ENCODE measurements at places on chromosomes 3 and 15.

- no peak for DNase-seq
These were observed 235.1 kb downstream of the UACA start for GRCh38 chr15:70528270-70528706.

- no peak for DNase-seq
These were observed 28.0 kb downstream of the RFTN1 start for GRCh38 chr3:16485395-16485992.

GRCh38 chr3:171223396-171223795, 196.9 kb upstream of the SLC2A2 start:
- no peak for DNase-seq

DNA sequence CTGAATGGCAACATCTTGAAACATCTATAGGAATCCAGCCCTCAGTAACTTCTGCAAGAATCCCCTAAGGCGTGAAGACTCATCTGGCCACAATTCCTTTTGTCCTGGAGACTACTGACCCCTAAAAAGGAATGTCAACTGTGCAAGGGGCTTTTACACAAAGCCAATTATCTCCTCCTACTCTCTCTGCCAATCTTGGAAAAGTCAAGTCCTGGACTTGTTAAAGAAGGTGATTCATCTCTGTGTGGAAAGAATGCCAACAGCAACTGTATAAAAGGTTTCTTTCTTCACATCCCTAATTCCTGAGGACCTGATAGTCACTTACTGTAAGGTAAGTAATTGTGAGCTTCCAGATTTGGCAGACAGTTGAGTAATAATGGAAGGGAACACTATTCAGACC, 22.3 kb downstream of the THRB start:
- no peak for DNase-seq

DNA sequence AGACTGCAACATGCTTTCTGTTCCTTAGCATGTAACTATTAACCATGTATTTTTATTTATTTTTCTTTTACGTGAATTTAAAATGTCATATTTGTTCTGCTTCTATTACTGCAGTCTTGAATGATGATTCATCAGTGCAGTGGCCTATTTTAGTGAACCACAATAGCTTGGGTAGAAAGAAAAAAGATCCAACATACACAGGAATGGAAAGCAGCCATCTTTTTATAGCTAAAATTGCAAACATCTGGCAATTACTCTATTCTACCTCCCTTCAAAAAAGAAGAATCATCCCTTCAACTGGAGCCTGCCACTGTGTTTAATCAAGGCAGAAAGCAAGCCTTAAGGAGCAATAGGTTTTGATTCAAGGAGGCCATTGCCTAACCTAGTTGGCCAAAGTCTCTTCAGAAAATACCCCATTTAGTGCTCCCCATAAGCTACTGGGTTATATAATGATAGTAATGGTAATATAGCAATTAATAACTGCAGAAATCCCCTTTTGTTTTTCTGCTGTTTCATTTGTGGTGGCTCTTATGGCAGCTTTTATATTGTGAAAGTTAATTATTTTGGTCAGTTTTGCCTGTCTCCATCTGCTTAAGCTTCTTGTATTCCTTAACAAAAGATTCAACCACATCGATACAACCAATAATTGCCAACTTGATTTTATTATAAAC, 267.3 kb downstream of the LPP start:
- DNase-seq: no peak

DNA sequence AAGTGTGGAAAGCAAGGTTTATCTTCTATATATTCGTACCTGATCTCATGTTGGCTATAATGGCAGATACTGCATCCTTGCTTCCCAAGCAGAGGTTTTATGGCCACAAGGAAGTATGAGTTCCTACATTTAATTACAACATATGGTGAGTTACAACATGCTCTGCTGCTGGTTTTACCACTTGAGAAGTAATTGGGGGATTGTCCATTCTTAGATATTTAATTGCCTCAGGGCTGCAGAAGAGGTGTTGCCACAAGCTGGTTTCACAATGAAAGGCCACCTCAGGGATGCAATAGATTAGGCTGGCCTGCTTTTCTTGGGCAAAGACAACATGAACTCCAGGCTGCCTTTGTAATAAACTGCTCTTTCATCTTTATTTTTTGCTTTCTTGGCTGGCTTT, 48.6 kb downstream of the RAP2B start:
- DNase-seq: no peak

DNA sequence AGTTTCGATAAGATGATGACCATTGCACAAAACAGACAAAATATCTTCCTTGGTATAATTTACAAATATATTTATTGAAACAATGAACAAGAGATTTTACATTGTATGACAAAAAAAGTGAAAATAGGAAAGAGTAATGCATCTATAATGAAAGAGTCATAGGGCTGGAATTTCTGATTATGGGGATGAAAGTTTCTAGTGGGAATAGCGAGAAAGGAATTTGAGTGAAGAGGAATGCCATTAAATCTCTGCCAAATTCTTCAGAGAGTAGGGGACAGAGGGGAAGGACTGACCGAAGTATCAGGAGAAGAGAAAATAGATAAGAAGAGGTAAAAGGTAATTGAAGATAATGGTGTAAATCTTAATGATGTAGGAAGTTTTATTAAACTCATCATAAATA, 125.4 kb downstream of the VGLL3 start:
- DNase-seq: no peak

GRCh38 chr3:64138046-64138445, 87.2 kb downstream of the PRICKLE2 start:
- no peak for DNase-seq

GRCh38 chr3:156024904-156025533, 95.4 kb upstream of the KCNAB1 start:
- DNase-seq: no peak

- DNase-seq: no peak
These were observed 27.7 kb upstream of the LPP start for GRCh38 chr3:188126276-188126675.

GRCh38 chr3:119978554-119979208, 115.6 kb downstream of the GSK3B start:
- DNase-seq: no peak

DNA sequence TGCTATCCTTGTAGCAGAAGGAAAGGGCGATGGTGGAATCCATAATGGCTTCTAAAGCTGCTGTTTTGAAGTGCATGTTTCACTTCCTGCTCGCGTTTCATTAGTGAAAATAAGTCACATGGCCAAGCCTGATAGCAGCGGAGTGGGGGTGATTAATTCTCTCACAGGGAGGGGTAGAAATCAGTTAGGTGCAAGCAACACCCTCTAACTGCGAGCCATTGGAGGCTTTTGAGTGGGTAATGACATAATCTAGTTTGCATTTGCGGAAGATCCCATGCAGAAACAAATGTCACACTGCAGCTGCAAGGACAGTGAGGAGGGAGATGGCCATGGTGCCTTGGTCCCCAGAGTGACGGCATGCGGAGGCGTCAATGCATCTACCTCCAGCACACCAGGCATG, 41.1 kb downstream of the CACNA2D3 start:
- no peak for DNase-seq

DNA sequence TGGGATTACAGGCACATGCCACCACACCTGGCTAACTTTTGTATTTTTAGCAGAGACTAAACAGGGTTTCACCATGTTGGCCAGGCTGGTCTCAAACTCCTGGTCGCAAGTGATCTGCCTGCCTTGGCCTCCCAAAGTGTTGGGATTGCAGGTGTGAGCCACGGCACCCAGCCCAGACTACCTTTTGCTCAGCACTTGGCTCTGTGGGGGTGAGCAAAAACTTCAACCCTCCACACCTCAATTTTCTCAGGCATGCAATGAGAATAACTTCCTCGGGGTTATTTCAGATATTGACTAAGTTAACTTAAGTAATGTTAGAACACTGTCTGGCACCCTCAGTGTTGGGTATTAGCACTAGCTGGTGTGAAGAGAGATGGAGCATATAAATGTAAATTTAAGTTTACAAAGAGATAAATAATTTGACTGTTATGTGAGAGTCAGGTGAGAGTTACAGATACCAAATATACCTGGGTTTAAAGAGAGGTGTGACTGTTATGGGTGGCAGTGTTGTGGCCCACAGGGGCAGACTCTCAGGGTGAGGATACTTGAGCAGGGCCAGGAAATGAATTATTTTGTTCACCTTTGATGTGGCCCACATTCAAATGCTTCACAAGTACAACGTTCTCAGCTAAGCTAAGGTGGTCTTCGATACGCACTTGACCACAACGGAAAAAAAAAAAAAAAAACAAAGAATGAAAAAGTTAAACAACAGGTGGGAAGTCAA, 29.0 kb downstream of the CPOX start:
- no peak for DNase-seq

DNA sequence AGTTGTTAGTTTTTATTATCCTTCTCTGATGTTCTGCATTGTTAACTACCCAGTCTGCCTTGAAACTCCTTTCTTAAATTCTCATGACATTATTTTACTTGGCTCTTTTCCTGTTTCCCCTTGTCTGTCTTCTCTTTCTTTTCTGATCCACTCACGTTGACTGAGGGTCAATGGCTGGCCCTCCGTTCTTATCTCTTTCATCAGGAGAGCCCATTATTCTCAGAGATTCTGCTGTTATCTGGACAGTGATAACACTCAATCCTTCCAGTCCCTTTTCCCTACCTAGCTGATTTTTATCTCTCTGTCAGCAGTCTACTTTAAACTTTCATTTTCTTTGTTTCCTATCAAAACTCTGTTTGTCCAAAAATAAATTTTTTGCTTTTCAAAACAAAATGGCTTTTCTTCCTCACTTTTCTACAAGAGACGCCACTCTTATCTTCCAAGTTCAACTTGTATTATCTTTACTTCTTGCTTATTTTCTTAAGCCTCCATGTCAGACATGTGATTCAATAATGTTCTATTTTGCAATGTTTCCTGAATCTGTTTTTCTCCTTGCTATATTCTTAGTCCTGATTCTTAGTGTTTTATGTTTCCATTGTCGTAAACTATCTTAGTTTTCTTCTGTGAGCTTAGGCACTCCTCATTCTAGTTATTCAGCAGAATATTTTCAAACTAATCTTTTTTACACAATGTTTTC, 120.2 kb downstream of the NEDD4 start:
- no peak for DNase-seq

DNA sequence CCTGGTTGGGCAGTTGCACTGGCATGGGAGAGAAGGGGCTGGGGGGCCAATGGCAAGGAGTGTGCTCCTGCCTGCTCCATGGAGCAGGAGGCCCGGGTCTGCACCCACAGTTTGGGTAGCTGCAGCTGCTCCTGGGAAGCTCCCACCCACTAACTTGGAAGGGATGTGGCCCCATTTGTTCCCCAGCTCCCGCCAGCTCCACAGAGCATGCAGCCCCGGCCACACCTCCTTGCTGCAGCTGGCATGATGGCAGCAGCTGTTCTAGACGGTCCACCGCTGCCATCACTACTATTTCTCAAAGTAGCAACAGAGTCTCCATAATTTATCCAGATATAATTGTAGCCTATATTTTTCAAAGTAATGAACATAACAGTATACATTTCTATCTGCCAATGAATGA, 65.8 kb downstream of the PIK3CB start:
- DNase-seq: no peak

- no peak for DNase-seq
These were observed 215.6 kb upstream of the RBMS3 start for GRCh38 chr3:29065211-29065785.

DNA sequence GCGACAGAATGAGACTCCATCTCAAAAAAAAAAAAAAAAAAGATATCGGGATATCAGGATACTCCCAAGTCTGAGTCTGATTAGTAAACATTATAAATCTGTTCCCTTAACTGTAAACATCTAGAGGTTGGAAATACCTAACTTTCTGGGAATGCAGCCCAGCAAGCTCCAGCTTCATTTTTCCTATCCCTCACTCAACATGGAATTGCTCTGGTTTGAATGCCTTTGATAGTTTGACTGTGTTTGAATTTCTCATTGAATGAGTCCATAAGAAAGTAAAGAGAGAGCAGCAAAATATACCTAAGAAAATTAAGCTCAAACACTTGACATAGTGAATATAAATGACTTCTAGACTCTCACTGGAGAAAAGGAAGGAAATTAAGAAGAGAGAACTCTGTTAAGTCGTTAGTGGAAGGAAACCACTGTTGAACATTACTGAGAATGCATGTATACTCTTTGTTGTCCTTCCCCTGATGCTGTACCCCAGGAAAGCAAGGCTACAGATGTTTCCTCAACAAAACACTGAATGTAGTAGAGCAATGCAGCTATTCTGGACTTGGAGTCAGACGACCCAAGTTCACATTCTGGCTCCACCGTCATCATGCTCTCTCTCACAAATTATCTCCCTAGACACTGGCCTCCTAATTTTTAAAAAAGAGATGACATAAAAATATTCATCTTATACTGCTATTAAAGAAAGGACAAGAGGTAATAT, 62.4 kb downstream of the CD200 start:
- DNase-seq: no peak

DNA sequence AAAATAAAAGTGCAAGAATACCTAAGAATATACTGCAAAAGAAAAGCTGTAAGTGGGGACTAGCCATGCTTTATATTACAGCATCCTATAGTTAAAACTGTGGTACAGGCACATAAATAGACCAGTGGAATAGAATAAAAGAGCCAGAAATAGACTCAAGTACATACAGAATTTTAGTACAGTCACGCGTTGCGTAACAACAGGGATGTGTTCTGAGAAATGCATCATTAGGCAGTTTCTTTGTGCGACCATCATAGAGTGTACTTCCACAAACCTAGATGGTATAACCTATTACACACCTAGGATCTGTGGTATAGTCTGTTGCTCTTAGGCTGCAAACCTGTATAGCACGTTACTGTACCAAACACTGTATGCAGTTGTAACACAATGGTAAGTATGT, 61.8 kb downstream of the PCCB start:
- DNase-seq: no peak

DNA sequence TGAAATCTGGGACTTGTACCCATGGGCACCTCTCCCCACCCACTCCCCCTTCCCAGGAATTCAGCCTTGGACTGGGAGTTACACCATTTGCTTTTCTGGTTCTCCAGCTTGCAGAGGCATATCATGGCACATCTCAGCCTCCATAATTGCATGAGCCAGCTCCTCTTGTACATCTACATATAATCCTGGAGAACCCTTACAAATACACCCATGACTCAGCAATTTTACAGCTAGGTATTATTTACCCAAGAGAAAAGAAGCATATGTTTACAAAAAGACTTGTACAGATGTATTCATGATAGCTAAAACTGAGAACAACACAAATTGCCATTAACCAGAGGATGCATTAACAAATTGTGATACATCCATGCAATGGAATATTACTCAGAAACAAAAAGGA, 58.4 kb downstream of the RPLP1 start:
- DNase-seq: no peak

DNA sequence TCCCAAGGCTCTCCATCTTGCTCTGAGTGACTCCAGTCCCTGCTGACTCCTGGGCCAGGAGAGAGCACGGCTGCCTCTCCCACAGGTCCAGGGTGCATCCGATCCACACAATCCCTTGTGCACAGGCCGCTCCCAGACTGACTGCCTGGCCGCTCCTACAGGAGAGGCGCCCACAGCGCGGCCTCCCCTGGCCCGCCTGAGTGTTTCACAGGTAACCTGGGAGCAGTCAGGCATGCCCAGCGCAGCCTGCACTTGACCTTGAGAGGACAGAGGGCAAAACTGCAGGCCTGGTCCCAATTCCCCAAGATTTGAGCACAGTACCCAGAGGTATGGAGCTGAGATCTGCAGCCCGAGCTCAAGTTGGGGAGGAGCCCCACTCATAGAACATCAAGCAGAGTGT, 490.2 kb downstream of the CNTN6 start:
- DNase-seq: no peak

- no peak for DNase-seq
These were observed 117.4 kb downstream of the TIGIT start for GRCh38 chr3:114411190-114411668.

- no peak for DNase-seq
These were observed 66.0 kb downstream of the KBTBD8 start for GRCh38 chr3:67064105-67064504.

- no peak for DNase-seq
These were observed 21.7 kb downstream of the CSNK1G1 start for GRCh38 chr15:64333986-64334929.

Measured in stimulated activated CD4-positive, alpha-beta T cell treated with anti-CD3 and anti-CD28 coated beads, Interleukin-1b, Interleukin-23, amount 100 ng/mL, for 24 hours (primary cell).